HT-29 (cell line): ENCODE measurements at places on chromosomes 3 and 15.
A peak's percentile ranks its signal among the peaks of the same experiment; 100 is the strongest.

DNA sequence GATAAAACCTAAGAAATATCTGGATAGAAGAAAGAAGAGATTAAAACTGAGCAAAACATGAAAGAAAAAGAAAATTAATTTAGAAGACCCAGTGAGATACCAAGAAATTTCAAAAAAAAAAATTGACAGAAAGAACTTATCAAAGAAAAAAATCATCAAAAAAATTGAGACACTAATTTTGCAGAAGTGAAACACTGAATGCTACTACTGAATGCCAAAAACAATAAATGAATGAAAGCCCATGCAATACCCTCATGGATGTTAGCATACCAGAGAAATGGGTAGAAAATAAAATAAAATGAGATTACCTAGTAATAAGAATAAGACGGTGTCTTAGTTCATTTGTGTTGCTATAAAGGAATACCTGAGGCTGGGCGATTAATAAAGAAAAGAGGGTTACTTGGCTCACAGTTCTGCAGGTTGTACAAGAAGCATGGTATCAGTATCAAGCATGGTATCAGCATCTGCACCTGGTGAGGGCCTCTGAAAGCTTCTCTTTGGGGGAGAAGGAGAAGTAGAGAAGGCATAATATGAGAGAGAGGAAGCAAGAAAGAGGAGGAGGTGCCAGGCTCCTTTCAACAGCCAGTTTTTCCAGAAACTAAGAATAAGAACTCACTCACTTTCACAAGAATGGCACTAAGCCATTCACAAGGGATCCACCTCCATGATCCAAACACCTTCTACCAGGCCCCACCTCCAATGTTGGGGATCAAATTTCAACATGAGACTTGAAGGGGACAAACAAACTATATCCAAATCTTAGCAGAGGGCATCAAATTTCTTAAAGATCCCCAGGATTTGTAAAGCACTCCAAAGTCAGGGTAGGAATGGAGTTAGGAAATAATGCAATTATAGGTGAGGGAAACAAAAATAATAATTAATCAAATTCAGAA lies 73.2 kb downstream of the BTLA start:
- DNase-seq = no peak

DNA sequence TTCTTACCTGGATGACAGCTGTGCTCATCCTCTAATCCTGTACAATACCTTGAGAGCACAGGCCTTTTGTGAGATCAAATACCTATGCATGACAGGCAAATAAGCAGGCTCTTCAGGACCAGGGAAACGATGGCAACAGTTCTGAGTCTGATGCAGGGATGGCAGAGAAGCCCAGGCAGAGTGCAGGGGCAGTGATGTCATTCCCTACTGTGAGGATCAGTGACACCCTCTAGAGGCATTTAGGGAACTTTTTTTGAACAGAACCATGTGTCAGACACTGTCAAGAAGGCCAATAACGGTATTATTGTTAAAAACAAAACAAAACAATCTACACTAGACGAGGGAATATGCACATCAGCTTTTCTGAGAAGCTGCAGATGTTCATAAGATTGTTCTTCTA lies 314.8 kb upstream of the CTDSPL start:
- DNase-seq = no peak

DNA sequence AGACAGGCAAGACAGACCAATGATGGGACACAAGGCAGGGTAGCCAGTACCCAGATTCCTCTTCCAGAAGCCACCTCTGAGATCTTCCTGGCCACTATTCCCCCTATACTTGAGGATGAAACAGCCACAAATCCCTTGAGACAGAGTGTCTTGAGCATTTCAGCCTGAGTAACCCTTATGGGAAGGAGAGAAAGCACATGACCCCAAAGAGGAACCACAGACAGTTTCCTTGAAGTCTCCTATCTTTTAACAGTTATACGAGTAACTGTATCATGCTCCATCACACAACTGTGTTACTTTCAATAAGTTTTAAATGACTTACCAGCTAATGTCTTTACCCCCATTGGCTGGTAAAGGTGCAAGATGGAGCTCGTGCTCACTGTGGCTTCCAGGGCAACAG lies 9.3 kb downstream of the VIPR1 start:
- DNase-seq = no peak

DNA sequence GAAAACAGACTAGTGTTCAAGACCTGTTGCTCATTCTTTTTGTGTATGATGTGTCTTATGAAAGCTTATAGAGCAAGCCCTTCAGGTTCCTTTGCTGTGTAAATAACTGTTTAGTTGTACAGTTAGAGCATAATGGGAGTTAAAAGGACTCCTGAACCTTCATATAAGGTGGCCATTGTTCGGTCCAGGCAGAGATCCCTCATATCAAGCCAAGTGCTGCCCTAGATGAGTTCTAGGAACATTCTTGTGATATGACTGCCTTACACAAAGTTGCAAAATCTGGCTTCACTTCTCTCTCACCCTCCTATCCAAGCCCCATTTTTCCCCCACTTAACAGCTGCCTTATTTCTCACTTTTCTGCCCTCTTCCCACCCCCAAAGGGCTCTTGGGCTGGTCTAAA lies 26.9 kb downstream of the GYG1 start:
- DNase-seq = no peak

- DNase-seq = peak; percentile 68
Measured at GRCh38 chr15:84982301-84982920, 755 bp downstream of the PDE8A start.

GRCh38 chr3:151321526-151321925 lies 4.9 kb upstream of the GPR87 start:
- no peak for DNase-seq

- DNase-seq = no peak
Measured at GRCh38 chr15:81261172-81261811, 62.6 kb downstream of the STARD5 start.

DNA sequence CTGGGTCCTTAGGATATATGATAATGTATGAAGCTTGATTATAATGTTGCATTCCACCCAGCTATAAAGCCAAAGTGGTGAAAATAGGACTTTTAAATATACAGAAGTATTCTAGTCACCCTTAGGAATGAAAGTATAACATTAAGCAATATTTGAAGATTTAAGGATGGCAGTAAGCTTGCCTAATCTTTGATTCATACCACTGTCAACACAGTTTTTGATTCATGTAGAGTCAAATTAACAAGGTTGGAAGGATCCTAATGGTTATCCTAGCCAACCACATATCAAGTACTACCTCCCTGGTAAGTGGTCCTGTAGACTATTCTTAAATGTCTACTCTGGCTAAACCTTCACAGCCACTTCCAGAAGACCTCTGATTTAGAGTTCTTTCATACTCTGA lies 18.6 kb downstream of the ARIH1 start:
- DNase-seq = no peak

- DNase-seq = no peak
Measured at GRCh38 chr15:96657096-96657495, 326.6 kb downstream of the NR2F2 start.

DNA sequence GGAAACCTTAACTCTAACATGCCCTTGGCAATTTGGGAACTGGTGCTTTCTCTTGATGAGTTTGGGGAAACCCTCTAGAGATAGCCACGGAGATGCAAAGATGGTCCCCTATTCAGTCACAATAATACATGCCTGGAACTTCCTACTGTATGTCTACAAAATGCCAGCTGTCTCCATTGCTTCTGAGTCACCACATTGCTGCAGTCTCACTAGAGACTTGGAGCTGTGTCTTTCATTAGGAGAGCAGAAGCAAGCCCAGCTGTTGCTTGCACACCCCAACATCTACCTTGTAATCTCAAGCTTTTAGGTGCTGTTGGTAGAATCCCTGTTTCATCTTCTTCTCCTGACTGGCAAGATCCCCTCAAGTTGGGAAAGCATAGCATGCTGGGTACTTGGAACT lies 261.0 kb downstream of the ADAMTSL3 start:
- no peak for DNase-seq
